ENCODE measurements at places on chromosomes 1 and 21. TPM values are rescaled to one million over a fixed set of nuclear protein-coding genes. Genes with fewer than 3 reads are reported as not detected.

DNA sequence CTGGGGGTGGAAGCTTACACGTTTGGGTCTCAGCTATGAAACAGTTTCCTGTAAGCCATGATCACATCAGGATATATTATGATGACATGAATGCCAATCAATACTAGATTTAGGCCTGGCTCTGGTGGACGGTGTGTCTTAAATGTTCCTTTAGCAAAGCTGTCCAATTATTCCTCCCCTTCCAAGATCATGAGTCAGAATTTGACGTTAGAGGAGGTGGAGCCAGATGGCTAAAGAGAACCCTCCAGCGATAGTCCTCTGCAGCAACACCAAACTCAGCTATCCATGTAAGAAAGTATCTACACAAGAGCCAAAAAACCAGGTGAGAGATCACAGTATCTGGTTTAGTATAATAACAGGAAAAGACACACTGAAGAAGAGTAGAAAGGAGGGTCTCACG, 47.8 kb downstream of the PACC1 start:
- no peak for DNase-seq

Gene KIF2C
- 72.9 TPM for total RNA-seq

- no peak for DNase-seq
Measured at GRCh38 chr1:55604179-55604578, 389.0 kb upstream of the USP24 start.

Gene LRRC38
- not detected for total RNA-seq

- DNase-seq: peak; percentile 82
Measured at GRCh38 chr1:31548907-31549808, 27.2 kb upstream of the TINAGL1 start.

DNA sequence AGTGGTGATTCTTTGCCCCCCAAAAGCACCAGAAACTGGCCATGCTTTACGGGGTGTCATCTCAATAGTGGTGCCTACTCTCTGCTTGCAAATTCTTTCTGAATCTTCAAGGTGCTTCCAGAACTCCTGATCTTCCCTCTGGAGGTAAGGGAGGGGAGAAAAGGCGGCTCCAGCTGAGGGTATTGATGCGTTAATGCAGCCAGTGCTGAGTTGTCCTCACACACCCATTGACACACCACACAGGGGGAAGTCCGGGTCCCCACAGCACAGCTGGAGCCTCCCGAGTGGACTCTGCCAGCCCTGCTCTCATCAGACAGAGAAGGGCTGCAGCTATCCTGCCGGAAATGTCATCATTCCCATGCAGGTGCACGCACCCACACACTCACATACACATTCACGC, 1.2 kb downstream of the VSIG8 start:
- DNase-seq: no peak
